GM13977 (cell line): ENCODE measurements at places on chromosomes 12 and 14.

GRCh38 chr14:105220699-105221597 is 27.4 kb upstream of the BTBD6 start:
- no peak for DNase-seq

GRCh38 chr14:63178912-63179311 is 25.3 kb upstream of the RHOJ start:
- DNase-seq: no peak

DNA sequence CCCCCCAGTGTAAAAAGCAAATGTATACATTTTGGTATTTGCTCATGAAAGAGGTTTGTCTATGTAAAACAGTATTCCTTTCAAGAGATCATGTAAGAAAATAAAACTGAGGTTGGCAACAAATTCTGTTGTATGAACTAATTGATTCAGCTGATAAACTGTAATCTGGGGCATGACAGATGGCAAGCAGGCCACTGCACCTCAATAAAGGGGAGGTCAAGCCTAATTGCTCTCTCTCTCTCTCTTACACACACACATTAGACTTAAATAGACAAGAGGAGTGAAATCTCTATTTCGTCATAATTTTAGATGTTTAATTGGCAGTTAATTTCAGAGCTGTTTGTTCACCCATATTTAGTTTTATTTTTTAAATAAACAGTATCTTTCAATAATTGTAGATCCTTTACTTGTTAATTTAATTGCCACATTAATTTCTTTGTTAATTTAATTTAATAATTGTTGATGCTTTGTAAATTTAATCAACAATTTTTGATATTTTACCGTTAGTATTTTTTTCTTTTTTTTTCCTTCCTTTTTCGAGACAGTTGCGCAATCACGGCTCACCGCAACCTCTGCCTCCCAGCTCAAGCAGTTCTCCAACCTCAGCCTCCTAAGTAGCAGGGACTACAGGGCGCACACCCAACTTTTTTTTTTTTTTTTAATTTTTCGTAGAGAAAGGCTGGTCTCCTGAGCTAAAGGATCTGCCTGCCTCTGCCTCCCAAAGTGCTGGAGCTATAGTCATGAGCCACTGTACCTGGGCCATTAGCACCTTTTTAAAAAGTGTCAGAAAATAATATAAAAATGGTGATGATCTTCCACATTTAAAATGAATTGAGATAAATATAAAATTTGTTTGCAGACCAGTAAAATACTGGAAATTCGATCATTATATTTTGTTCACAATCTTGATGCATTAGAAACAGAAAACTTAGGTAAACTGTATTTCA is 577.7 kb downstream of the SLC16A7 start:
- DNase-seq: no peak

DNA sequence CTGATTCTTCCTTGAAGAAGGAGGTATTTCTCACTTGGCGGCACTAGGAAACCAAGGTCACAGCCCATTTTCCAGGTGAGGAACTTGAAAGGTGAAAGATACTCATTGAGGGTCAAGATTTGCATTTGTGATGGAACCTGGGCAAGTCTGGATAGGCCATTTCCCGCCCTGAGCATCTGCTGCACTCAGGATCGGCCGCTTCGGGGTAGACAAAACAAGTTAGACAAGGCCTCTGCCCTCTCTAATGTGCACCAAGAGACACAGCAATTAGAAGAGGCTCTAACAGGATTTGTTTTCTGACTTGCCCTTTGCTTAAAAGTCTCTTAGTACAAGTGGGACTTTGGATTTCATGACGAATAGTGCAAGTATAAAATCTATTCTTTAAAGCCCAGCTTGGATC is 167.2 kb downstream of the KTN1 start:
- no peak for DNase-seq

- no peak for DNase-seq
These were observed 25.0 kb downstream of the OTUB2 start for GRCh38 chr14:94051115-94051514.

DNA sequence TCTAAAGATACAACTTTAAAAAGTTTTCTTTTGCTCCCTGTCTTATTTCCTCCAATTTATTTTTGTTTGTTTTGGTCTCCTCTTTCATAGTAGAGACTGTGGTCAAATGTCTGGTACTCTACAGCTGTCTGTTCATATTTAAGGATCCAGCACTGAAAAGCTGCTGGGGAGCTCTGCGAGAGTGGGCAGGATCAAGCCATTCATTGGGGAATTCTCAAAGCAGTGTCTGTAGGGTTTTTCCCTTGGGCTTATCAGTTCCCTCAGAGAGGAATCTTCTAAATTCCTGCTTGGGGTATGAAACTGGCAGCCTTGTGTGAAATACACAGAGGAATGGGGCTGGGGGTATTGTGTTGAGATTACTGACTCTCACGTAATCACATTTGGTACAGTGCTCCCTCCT is 52.3 kb downstream of the FNTB start:
- no peak for DNase-seq

DNA sequence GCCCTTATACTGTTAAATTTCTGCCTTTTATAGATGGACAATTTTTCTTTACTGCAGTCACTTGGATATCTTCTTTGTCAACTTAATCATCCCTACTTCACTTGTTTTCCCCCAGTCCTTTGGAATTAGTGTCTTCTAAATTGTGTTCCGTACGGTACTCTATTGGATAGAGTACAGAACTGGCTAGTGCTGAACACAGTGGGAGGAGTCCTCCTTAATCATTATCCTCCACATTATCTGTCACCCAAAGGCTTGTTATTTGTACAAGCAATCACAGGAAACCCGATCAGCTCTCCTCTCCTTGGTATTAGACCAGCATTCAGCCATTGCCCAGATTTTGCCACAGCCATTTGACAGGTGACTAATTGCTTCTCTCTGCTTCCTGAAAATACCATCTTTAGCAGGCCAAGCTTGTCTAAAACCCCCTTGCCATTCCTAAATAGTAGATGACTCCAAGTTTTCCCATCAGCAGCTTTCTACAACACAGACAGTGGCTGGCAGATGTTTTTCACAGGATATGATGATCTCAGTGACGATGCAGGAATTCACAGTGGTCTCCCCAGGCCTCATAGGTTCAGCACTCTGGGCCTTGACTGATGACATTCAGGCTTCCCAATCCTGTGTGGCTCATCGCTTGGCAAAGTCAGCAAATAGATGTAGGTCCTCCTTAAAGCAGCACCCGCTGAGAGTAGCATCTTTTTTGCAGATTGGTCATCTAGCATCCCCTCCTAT is 216.0 kb upstream of the RGS6 start:
- no peak for DNase-seq

DNA sequence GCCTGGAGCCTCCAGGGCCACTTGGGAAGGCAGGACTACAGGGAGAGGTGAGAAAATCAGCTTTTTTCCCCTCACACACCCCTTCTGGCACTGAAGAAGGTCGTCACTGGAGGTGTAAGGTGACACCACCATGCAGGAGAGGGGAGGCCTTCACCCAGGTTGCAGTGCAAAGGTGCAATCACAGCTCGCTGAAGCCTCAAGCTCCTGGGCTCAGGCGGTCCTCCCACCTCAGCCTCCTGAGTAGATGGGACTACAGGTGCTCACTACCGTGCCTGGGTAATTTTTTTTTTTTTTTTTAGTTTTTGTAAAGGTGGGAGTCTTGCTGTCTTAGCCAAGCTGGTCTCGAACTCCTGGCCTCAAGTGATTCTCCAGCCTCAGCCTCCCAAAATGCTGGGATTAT is 93.6 kb downstream of the TNFAIP2 start:
- no peak for DNase-seq

GRCh38 chr14:61343471-61343870 is 22.1 kb downstream of the PRKCH start:
- no peak for DNase-seq

DNA sequence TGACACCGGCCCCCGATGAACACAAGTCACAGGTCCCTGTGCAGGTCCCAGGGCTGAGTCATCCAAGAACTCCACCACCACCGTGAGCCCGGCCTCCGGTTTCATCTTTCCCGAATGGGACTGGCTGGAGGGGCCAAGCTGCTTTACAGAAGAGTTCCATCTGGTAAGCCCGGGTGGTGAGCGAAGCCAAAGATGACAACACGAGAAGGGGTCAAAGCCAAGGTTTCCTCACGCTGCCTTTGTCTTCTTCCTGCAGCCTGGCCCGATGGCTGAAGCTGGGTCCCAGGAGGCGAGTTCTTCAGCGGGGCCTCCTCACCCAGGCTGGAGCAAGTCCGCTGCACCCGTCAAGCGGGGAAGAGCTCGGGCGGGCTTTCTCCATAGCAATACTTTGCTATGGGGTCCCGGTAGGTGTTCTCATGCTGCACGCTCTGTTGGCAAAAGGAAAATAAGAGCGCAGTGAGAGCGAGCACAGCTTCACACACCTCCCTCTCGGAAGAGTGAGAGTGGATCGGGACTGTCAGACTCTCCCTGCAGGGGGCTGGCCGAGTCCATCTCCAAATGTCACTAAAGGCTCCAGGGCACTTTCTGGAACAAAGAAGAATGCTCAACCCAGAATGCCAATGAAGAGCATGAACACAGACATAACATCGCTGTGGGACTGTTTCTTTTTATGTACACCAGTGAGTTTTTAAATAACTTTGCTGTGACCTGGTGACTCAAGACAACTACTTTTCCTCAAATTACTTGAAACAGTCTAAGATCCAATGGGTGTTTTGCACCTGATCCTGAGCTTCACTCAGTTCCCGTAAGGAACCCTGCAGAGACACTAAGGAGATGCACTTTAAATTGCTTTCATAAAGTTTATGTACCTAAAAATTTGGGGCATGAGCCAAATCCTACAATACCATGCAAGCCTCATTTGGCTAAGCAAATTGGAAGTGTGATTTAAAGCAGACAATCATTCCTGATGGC is 20.1 kb downstream of the SPRING1 start:
- no peak for DNase-seq

DNA sequence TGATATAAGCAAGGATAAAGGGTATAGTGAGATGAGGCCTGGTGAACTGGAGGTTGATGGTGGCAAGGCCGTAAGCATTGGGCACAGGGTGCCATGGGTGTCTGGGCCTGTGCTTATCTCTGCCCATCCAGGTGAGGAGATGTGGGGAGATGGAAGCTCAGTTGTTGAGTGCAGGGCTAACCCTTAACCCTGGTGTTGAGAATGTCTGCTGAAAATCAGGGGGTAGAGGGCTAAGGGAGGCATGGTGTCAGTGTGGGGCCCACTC is 86.1 kb downstream of the SYNE2 start:
- DNase-seq: no peak

- DNase-seq: no peak
These were observed 204.5 kb upstream of the PPFIA2 start for GRCh38 chr12:81963636-81964035.

DNA sequence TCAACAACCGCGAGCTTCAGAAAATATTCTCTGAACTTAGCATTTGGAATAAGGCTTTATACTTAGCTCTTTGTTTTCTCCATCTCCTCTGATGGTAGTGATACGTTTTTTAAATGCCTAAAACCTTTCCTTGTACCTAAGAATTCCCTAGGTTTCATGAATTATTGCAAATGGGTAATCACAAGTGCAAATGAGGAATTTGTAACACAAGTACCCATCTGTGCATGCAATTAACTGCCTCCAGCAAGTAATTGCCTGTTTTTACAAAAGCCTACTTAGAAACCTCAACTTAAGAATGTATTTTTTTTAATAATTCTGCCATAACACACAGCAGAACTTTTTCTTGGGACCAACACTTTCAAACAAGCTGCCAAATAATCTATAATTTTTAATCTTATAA is 149.2 kb downstream of the PHLDA1 start:
- no peak for DNase-seq

- no peak for DNase-seq
These were observed 71.2 kb downstream of the PPFIBP1 start for GRCh38 chr12:27595231-27595642.

- no peak for DNase-seq
These were observed 43.0 kb downstream of the GLRX5 start for GRCh38 chr14:95577870-95578269.

DNA sequence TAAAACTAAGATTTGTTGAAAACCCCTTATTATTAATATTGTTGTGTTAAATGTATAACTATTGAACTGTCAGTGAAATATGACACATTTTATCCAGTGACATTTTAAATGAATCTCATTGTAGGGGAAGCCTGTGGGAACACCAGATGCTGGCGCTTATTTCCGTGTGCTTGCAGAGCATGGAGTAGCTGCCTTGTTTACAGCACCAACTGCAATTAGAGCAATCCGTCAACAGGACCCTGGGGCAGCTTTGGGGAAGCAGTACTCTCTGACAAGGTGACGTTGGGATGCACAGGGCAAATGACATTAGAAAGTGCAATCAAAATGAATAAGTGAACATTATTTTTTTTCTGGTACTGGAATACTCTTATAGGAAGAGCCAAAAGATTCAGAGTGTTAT is 96.8 kb downstream of the ACSS3 start:
- no peak for DNase-seq

DNA sequence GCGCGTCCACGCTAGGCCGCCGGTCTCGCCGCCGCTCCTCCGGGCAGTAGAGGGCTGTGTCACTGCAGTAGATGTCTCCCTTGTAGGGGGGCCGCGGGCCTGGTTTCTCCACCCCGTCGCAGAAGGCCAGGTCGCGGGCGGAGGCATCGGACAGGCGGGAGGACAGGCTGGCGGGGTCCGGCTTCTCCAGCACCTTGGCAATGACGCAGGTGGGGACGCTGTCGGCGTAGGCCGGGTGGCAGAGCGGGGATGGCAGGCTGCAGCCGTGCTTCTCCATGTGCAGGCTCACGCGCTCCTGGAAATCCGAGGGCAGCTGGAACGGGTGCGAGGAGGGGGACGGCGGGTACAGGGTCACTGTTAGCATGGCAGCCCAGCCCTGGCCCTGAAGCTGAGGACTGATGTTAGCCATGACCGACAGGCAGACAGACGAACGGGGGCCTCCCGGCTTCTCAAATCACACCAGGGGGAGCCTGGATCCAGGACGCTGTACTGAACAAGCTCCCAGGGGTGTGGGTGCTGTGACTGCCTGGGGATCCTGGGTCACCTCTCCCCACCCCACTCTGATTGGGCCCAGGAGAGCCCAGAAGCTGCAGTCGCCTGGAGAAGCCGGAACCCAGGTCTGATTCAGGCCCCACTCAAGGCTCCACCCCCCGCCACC is 48.1 kb downstream of the BEGAIN start:
- no peak for DNase-seq

DNA sequence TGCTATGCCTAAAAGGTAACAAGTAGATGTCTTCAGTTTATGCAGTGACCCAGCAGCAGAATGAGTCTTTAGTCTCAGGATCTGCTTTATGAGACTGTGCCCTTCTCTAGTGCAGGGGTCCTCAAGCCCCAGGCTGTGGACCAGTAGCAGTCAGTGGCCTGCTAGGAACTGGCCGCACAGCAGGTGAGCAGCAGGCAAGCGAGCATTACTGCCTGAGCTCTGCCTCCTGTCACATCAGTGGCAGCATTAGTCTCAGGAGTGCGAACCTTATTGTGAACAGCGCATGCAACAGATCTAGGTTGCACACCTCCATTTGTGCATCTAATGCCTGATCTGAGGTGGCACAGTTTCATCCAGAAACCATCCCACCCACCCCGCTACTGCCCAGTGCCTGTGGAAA is 38.4 kb downstream of the LRP6 start:
- no peak for DNase-seq

DNA sequence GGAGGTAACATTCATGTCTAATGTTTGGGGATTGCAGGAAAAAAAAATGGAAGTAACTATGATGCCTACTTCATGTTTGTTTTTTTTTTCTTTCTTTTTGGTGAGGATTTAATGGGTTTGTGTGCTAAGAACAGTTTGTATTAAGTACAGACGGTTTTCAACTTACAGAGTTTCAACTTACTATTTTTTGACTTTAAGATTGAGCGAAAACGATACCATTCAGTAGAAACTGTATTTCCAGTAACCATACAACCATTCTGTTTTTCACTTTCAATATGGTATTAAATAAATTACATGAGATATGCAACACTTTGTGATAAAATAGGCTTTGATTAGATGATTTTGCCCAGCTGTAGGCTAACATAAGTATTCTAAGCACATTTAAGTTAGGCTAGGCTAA is 10.4 kb downstream of the TECPR2 start:
- no peak for DNase-seq
